Naive B cell (primary cell): ENCODE measurements at places on chromosomes 1 and 21. TPM values are rescaled to one million over a fixed set of nuclear protein-coding genes. Genes with fewer than 3 reads are reported as not detected.
A peak's percentile ranks its signal among the peaks of the same experiment; 100 is the strongest.

The MSH4 gene
- not detected for polyA plus RNA-seq

DNA sequence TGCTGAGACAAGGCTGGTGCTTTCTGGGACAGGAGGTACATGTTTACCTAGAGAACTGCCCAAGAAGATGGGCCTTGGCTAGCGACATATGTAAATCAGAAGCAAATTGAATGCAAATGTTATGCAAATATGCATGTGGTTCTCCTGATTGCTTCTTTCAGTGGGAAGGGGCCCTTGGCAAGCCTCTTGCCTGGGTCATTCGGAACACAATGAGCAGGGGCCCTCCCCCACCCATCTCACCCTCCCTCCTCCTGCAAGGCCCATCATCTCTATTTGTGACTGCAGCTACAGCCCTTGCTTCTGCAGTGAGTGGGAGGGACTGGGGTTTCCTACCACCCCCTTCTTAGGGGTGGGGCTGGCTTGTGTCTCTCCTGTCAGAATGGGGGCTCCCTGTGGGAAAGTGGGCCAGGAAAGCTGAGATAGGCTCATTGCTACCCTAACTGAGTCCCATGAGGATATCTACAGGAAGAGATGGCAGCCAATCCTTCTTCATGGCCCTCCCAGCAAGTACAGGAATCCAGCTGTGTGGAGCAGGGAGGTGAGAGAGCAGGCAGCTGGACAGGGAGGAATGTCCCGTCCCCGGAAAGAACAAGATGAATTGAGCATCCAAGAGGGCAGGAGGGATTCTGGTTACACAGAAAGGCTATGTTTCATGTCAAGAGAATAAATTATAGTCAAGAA is 31.0 kb downstream of the FOXD2 start:
- DNase-seq = no peak

The KCNA2 gene
- polyA plus RNA-seq = not detected

The STMN1 gene
- polyA plus RNA-seq = 145 TPM

The PCBP3 gene
- not detected for polyA plus RNA-seq

The HHAT gene
- 1.5 TPM for polyA plus RNA-seq

- no peak for DNase-seq
These were observed 46.7 kb upstream of the GUCA2A start for GRCh38 chr1:42211224-42211623.

DNA sequence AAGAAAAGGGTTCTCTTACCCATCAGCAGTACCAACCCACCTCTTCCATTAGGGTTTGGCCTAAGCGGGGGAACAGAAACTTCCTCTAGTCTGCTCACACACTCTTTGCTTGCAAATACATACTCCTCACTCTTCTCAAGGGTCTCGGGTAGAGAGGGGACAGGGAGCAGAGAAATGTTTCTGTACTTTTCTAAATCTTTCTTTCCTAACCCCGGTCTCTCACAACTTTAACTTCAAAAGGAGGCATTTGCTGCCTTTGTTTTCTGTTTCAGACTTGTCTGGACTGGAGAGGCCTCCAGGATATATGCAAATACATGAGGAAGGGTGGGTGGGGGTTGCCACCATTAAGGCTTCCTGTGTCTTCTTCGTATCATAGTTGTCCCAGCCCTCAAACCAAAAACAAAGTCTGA is 10.5 kb upstream of the LAX1 start:
- DNase-seq = peak; percentile 62

GRCh38 chr1:178580096-178580495 is 67.2 kb downstream of the TEX35 start:
- DNase-seq = no peak

- no peak for DNase-seq
These were observed 18.8 kb downstream of the TMPRSS15 start for GRCh38 chr21:18384771-18385170.

DNA sequence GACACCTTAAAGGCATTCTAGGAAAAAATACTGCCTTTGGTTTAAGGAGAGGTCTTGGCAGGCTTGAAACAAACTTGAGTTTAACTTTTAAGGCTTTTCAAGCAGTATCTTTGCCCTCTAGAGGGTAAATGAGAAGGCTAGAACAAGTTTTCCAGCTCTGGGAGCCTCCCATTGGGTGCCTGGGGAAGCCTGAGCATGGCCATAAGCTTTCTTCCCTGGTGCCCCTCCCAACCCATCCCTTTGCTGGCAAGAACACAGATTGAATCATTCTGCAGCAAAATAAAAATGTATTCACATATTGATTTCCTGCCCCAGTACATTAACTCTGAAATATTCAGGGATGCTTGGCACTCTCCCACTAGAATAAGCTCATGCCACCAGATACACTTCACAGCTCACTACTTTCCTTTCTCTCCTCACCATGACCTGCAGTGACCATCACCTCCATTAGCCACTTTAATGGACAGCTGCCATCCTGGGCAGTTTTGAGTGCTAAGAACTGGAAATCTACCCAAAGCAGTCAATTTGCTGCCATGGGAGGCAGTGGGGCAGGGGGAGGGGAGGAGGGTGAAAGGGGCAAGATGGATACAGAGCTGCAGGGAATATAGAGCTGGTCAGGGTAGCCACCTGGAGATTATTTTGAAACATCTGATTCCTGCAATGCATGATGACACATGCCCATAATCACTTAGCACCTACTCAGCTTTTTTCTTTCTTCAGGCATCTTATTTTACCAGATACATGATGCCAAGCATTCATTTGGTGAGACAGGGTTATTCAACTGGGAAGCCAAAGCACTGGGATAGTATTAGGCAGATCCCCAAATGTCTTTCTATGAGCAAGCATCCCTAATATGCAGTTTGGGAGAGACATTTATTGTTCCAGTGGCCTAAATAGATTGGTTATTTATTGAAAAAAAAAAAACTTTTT is 140.6 kb downstream of the SYT2 start:
- no peak for DNase-seq

The CHI3L1 gene
- not detected for polyA plus RNA-seq

- peak; percentile 5 for DNase-seq
These were observed 756 bp downstream of the ANKRD13C start for GRCh38 chr1:70353601-70354331.

DNA sequence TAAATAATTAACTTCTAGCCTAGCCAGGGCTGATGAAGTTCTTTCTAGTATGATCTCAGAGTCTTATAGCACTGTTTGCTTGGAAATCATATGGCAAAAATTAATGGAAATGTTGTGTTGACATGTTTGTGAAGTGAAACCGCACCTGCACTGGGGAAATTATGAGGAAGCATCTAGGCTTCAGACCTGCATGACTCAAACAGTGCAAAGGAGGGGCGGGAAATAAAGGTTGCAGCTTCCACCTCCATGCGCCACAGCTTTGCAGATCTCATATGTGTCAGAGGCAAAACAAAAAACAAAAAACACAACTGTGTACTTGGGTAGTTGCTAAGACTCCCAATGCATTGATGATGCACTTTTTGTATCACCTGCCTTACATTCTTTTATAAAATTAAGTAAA is 1080.6 kb downstream of the PLA2G4A start:
- DNase-seq = no peak

DNA sequence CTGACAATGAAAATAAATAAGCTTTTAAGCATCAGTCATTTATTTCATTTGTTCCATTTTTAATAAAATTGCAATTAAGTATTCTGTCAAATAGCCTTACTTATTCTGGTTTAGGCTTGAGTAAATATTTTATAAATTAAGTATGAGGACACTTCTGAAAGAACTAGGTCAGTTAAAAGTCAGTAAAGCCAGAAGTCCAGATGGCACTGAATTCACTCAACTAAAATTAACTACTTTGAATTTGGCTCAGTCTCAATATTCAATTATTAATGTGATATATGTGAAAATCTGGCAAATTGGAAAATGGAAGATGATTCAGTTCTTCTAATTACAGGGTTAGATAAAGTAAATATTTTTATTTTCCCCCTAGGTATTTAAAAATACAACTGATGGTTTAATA is 174.2 kb downstream of the BRINP3 start:
- no peak for DNase-seq

- DNase-seq = no peak
These were observed 793 bp upstream of the FMO1 start for GRCh38 chr1:171247501-171247900.
